ENCODE measurements at places on chromosomes 3 and 15.

DNA sequence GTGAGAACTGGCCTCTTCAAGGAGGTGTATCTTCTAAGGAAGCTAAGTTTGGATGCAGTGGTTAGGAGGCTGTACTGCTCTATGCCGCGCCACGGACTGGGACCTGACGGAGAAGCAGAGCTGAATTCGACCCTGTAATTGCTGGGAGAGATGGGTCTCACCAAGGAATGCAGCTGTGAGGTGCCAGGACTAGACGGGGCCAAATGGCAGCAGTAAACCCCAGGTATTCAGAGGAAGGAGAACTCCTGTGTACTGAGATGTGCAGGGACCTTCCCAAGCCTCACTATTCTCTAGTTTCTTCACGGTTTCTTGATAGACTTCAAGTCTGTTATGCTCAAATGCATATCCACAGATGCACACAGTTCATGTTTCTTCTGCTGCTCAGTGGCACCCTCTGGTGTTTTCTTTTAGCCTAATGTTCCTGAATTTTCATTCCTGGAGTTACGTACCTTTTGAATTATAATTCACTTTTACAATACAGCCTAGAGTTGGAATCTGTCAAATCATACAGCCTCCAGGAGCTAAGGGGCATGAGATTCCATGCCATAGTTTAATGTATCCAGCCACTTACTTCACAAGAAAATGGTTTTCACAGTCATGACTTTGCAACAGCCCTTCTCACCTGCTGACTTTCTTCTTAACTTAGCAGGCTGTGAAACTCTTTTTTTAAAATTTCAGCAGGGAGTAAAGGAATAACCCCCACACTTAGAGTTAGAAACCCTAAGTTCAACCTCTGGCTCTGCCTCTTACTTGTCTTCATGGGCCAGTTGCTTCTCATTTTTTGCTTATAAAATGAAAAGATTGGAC, 61.8 kb downstream of the GLDN start:
- DNase-seq = no peak

- no peak for DNase-seq
These were observed 4.9 kb upstream of the SLC6A6 start for GRCh38 chr3:14397531-14397930.

GRCh38 chr15:95875121-95875643, 455.3 kb upstream of the NR2F2 start:
- DNase-seq = no peak

DNA sequence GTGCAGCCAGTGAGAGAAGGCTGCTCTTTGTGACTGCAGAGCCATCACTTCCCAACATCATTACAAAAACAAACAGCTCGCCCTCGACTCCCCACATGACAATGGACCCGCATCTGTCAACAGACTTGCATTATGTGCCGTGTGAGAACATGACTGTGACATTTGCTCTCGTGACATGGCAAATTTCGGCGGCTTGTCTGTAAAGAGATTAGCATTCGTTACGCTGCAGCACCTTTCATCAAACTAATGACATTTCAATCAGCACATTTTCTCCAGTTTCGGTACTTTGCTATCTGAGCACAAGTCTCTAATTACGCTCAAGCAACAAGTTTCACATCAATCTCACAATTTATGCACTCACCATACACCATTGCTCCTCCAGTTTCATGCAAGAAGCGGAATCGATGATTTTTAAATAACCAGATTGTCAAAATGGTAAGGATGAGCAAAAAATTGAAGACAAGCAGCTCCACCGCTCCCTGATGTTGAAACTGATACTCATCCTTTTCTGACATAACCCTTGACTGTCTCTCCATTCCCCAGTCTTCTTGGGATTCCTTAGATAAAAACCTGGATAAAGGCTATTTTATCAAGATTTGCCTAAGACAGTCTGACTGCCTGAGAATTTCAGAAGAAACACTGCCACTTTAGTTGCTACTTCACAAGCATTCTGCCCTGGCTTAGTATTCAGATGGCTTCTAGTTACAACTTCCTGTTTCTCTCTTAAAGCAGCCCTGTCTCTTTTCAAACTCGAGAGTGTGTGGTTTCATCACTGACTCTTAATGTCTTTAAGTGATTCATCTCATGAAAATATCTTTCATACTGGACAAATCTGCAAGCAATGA, at the start of gene SLC9A9:
SLC9A9 (minus strand) TSS at position 682 of the 845 bp plus-strand sequence; CDS start at position 536, 146 bp downstream.
- no peak for DNase-seq

GRCh38 chr3:40661284-40661683, 136.5 kb downstream of the ZNF621 start:
- DNase-seq = no peak

DNA sequence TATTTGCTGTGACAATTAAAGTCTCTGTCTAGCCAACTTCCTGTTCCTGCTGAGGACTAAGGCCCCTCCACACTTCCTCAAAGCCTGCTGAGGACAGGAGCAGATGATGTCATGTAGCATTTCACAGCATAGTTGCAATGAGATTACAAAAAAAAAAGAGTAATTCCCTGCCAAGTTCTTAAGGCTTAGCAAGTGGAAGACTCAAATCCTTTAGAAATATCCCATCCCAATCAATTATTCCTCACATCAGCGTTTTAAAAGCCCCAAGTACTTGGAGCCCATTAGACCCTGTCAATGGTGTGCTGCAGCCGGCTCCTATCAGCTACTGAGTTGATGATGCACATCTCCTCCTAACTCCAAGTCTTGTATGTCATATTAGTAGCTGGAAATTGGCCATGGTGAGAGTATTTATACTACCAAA, 51.7 kb downstream of the TRANK1 start:
- no peak for DNase-seq

- no peak for DNase-seq
These were observed 340.8 kb upstream of the CTDSPL start for GRCh38 chr3:37520907-37521341.

DNA sequence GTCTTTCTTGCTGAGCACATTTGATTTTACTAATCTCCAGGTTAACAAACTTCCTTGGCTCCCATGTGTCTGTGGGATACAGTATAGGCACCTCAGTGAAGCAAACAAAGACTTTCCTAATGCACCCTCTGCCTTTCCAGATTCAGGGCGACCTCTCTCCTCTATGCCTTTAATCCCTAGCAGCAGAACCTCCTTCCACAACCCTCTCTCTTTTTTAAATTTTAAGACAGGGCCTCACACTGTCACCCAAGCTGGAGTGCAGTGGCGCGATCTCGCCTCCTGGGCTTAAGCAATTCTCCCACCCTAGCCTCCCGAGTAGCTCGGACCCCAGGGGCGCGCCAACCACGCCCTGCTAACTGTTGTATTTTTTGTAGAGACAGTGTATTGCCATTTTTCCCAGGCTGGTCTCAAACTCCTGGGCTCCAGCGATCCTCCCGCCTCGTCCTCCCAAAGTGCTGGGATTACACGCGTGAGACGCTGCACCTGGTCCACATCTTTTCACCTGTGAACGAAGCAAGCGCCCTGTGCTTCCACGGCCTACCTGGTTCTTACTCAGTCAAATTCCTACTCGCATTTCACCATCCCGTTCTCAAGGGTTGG, 1.7 kb upstream of the HACD3 start:
- DNase-seq = no peak

DNA sequence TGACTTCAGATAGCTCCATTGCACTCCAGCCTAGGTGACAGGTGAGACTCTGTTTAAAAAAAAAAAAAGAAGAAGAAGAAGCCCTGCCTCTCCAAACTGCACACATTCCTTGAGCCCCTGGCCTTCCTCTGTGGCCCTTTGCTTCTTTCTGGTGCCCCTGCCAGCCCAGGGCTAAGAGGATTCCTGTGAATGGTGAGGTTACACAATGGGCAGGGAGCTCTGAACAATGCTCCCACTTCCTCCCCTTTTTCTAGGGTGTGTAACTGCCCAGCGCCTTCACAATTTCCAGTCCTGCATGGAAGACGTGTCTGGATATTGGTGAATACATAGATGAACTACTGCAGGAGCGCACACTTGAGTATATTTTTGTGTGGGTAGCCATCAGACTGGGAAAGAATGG, 3.6 kb upstream of the AMOTL2 start:
- DNase-seq = no peak

DNA sequence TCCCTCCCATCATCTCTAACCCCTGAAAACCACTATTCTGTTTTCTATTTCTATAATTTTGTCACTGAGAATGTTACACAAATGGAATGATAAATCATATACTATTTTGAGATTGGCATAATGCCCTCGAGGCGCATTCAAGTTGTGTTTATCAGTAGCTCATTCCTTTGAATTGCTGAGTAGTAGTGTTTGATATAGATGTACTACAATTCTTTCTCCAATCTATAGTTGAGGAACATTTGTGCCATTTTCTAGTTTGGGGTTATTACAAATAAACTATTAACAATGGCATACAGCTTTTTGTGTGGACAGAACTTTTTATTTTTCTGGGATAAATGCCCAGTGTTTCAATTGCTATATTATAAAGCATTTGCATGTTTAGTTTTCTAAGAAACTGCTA, 86.0 kb downstream of the CCR1 start:
- no peak for DNase-seq

- no peak for DNase-seq
These were observed 250.2 kb upstream of the ATP10A start for GRCh38 chr15:26113296-26113695.

GRCh38 chr3:14435175-14436014, 33.0 kb downstream of the SLC6A6 start:
- no peak for DNase-seq

DNA sequence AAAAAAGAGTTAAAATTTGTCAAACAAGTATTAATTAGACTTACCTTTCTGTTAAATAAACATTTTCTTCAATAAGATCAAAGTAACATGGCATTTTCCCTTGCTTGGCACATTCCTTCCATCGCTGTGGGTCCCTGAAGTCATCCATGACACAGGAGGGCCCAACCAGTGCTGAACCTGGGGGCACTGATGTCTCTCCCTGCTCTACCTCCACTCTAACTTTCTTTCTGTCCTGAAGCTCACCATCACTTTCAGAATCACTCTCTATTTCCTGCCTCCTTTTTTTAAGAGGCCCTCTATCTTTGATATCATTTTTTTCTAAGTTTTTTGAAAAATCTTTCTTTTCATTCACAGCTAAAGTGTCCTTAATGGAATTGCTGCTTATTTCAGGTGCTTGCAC, 43.8 kb downstream of the SETD2 start:
- DNase-seq = no peak

DNA sequence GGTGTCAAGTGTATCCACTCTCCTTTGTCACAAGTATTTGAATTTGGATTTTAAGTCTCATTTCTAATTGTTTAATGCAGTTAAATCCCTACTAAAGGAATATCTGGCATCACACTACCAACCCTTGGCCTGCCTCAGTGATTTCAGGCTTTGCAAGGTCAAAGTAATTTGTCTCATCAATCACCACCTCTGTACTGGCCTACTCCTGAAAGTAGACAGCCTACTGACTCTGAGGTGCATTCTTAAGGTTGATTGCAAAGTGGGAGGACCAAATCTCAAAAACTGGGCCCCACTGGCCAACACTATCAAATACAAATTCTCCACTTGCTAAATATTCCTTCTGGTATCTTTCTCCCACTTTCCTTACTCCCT, 851 bp upstream of the TEX55 start:
- no peak for DNase-seq

DNA sequence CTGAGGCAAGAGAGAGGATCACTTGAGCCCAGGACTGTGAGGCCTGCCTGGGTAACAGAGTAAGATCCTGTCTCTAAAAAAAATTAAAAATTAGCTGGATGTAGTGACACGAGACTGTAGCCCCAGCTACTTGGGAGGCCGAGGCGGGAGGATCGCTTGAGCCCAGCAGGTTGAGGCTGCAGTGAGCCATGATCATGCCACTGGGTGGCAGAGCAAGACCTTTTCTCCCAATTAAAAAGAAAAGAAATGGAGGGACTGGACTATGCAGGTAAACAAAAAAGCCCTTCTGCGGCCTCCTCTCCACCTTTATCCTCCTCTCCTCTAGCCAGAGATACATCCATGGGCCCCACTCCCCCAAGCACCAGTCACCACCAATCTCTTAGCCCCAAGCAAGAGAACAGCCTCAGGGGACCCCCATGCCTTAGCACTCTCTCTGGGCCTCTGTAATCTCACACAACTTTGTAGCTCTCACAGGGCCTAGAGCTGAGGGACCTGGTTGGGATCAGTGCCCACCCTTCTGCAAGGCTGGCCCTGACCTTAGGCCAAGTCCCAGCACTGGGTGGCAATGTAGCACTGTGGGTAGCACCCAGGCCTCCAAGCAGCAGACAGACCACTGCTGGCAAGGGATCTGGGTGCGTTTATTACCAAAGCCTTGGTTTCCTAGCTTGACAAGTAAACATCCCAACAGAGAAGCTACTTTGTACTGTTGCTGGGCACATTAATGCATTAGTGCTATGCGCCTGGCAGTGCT, 43.4 kb downstream of the FAM174B start:
- no peak for DNase-seq

DNA sequence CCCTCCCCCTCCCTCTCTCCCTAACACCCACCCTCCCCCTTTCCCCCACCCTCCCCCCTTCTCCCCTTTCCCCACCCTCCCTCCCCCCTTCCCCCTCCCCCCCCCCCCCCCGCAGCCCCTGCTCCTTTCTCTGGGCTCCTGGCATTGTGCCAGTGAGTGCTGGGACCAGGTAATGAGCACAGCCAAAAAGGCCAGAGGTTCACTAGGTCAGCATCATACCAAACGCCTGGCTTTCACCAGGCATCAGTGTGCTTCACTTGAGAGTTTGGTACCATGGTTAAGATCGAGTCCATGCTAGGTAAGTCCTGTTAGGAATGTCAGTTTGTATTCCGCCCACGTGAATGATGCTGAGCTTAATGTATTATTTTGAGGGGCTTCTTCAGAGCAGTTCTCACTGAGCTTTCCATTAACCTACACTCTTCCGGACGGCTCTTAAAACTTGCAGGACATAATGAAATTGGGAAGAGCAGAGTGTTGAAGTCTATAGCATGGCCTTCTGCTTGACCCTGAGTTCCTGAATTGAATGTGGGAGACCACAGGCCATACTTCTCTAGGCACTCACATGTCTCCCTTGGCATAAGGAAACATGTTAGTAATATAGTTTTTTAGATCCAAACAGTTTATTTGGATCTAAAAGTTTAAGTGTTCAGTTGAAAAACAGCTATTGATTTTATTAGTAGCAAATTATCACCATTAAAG, 45.6 kb downstream of the SENP2 start:
- no peak for DNase-seq

DNA sequence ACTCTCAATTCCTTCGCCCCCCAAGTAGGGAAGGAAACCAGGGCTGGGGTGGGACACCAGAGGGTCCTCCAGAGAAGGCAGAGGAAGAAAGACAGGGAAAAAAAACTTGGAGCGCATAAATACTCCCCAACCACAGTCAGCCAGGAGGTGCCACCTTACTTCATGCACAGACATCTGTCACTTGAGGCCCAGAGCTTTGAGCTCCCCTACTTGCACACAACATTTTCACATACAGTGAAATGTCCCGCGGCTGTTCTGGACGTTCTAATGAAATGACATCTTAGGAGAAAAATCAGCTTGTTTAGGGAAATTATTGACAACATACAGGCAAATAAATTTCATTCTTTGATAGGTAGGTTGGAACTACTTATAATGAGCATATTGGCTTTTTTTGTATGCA, 113.0 kb downstream of the LIPC start:
- DNase-seq = no peak

DNA sequence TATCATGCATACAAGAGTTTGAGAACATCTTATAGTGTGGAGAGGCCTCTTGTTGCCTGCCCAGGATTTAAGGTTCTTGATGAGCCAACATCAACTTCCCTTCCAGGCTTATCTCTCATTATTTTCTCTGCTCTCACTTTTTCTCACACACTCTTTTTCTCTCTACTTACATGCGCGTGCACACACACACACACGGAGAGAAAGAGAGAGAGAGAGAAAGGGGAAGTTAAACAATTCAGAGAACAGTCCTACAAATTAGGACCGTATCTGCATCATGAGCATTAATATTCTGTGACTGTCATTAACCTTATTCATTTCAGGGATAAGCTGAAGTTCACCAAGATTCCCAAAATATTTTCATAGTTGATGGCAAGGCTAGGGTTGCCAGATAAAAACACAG, 269.0 kb downstream of the ZNF621 start:
- DNase-seq = no peak
